AG09319 (cell line): ENCODE measurements at places on chromosomes 1 and 21.

DNA sequence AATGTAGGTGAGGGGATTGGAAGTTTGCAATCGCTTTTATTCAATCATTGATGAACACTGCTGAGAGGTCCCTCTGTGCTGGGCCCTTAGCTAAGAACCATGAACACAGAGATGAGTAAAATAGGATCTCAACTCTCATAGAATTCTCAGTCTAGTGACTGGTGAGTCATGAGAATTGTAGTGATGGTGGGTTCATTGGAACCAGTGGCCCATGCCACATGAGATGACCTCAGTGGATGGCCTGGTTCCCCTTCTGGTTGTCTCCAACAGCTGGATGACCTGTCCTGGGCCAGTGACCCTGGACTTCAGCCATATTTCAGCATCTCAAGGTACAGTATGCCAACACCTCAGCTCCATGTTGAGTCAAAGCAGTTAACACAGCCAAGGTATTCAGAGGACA is 21.3 kb upstream of the S100A10 start:
- no peak for DNase-seq

GRCh38 chr21:37631319-37632117 is 264.9 kb downstream of the DYRK1A start:
- no peak for DNase-seq

DNA sequence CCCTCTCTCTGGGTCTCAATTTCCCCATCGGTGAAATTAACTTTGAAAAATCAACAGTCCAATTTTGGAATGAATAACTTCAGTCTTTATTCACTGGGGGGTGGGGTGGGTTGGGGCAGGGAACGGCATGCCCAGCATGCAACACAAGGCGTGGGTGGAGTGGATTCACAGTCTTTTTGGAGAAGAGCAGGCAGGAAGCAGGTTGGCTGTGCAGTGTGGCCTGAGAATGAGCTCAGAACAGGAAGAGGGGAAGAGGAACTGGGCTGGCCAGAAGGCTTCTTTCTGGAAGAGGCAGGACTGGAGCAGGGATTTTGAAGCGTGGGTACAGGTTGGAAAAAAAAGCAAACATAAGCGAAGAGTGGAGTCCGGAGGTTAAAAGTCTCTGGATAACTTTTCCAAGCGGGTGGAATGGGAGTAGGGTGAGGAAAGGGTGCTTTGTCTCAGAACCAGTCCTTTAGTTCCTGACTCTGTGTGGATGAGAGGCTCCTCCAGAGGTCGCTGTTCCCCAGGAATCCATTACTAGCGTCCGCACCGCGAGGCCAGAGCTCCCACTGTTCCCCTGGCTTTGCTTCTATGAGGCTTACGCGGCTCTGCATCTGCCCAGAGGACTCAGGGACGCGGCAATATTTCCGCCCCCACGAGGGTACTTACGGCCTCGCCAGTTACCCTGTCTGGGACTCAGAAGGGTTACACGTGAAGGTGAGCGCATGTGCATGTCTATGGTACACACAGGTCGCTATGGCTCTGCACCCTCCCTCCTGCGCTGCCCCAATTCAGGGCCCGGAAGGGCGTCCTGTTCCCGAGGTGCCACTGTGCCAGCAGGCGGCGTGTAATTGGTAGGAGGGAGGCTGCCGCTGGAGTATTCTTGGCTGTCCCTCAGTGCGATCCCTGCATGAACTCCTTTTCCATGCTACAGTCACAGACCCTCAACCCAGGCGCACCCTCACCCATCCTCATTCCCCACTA is 5.5 kb upstream of the FOXD2 start:
- DNase-seq = no peak

GRCh38 chr1:51263147-51263877 is 27.2 kb downstream of the RNF11 start:
- DNase-seq = no peak

DNA sequence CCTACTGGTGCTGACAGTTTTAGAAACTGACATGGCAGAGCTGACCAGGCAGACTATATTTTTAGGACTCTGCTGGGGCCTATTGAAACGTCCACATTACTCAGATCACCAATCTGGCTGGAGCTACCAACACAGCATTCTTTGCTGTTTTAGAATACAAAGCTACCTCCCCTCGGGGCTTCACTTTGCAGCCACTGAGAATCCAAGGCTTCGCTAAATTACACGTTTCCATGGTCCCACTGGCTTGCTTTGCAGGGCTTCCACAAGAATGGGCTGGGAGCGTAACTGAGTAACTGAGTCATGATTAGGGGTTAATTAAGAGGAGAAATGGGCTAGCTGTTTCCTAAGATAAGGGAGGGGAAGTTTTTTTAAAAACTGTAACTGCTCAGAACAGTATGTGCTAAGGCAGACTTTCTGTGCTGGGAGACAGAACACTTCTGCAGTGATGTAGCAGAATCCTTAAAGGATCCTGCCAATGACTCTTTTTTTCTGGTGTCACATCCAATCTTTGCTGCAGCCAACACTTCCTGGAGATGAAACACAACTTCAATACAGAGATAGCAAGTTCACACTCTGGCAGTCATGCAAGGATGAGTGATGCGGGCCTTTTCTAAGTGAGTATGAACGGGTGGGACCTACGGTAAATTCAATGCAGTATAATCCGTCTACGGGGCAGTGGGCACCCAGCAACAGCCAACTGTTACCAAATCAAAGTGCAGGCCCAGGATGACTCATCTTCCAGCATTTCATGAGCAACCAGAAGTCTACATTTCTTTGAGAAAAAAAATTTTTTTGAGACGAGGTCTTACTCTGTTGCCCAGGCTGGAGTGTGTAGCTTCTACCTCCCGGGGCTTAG is 21.5 kb downstream of the NDUFS5 start:
- DNase-seq = peak; percentile 51
